Lower lobe of right lung (tissue), 2 donors: ENCODE measurements at places on chromosomes 7 and 10.

- DNase-seq, result no peak
Measured at GRCh38 chr10:90967865-90968264, 47.0 kb upstream of the ANKRD1 start.

DNA sequence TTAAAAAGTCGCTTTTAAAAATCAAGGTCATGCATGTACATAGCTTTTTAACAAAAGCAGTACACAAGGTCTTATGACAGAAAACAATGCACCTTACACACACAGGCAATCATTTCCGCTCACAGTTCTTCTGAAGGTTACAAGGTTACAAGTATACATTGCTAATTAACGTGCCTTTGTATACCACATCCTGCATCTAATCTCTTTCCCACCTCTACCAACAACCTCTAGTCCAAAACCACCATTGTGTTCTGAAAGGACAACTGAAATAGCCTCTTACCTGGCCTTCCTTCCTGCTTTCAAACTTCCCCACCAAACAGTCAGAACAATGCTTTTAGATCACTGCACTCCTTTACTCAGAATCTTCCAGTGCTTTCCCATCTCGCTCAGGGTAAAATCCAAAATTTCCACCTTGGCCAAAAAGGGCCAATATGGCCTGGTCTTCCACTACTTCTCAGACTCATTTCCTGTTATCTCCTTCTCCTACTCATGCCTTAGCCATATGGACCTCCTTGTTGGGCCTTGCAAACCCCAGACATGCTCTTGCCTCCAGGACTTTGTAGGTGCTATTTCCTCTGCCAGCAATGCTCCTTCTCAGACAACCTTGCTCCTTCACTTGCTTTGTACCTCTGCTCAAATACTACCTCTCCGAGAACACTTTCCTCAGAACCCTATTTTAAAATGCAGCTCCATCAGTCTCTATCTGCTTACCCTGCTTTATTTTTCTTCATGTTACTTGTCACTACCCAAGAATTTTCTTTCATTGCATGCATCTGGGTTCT is 205.4 kb downstream of the DNAJC1 start:
- no peak for DNase-seq

- DNase-seq, result no peak
Measured at GRCh38 chr7:121914676-121915279, 41.8 kb downstream of the PTPRZ1 start.

- peak; percentile 61 for DNase-seq
Measured at GRCh38 chr10:4514445-4515108, 311.4 kb upstream of the AKR1E2 start.

- DNase-seq, result no peak
Measured at GRCh38 chr10:28763471-28764170, 86.3 kb downstream of the BAMBI start.

GRCh38 chr10:50618624-50619023 is 5.1 kb downstream of the SGMS1 start:
- no peak for DNase-seq

DNA sequence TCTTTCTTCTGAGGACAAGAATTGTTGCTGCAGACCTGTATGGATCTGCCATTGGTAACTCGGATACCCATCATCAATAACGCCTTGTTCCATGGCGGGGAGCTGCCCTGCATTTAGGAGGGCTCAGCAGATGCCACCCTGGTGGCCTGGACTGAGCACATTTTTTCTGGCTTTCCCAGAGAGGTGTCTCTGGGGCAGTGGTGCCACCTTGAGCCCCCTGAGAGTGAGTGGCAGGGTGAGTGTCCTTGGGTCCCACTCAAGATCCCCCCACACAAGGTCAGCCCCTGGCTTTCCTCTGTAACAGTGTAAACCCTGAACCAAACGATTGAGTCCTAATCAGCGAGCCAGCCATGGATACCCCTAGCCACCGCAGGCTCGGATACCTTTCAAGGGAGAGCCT is 258.6 kb downstream of the GLRX3 start:
- no peak for DNase-seq

- no peak for DNase-seq
Measured at GRCh38 chr7:44889086-44889781, 3.9 kb upstream of the PURB start.

- no peak for DNase-seq
Measured at GRCh38 chr7:154985230-154985629, 17.7 kb downstream of the PAXIP1 start.

GRCh38 chr10:42988517-42989395 is 88.1 kb upstream of the RET start:
- DNase-seq, result peak; percentile 77

DNA sequence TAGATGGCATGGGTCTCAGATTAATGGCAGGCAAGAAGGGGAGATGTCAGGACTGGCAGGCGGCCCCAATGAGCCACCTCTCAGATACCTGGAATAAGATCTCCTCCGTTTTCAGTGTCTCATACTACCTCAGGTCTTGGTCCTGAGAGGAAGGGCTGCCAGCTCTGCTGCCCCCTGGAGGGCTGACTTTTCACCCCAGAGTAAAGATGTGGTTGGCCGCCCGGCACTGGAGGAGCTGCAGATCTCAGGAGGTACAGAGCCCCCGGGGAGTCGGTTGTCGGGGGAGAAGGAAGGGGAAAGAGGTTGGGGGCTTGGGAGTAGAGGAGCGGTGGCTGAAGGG is 642 bp upstream of the COL13A1 start:
- peak; percentile 57 for DNase-seq

DNA sequence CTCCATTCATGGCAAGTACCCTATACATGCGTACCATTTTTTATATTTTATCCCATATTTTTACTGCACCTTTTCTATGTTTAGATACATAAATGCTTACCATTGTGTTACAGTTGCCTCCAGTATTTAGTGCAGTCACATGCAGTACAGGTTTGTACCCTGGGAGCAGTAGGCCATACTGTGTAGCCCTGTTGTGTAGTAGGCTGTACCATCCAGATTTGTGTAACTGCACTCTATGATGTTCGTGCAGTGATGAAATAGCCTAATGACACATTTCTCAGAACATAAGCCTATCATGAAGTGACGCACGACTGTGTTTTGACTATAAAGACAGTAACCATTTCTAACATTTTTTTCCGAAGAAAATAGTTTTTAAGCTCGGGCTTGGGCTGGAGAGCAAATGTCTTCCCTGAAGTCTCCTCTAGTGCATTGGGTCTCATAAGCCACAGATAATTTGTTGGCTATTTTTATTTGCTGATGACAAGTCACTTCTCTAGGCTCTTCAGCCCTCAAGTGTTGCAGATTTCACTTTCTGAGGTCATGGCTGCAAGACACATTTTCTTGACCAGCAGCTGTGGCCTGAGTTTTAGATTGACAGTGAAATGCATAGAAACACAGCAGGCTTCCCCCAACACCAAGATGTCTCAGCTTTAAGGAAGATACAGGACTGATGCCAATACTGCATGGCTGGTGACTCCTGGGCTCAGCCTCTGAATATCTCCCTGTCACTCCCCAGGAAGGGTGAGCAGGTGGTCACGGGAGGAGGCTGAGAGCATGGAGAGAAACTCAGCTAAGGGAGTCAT is 26.9 kb downstream of the EPDR1 start:
- no peak for DNase-seq

DNA sequence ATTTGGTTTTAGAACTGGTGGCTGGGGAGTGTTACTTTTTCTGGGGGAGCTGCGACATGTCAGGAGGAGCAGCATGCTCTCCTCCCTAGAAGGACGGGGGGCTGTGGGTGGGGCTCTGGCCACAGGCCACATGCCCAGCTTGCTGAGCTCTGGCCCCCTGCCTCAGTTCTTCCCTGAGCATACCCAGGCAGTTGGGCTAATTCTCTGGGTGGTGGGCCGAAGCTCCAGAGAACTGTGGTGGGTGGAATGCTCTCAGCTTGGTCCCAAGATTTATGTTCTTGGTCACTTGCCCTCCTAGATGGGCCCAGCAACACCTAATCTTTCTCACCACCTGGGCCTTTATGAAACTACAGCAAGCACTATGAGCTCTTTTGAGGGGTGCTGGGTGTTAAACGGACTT is 5.1 kb upstream of the ZNF775 start:
- DNase-seq, result no peak

GRCh38 chr7:14071045-14071444 is 81.6 kb upstream of the ETV1 start:
- DNase-seq, result no peak

DNA sequence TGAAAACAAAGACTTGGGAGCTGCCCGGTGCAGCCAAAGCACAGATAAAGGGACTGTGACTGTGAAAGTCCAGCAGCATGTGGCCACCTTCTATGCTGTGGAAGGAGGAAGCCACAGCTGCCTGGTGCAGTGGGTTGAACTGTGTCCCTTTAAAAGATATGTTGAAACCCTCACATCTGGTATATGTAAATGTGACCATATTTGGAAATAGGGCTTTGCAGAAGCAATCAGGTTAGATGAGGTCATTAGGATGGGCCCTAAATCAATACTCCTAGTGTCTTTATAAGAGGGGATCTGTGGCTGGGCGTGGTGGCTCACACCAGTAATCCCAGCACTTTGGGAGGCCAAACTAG is 136.9 kb downstream of the GLI3 start:
- no peak for DNase-seq

DNA sequence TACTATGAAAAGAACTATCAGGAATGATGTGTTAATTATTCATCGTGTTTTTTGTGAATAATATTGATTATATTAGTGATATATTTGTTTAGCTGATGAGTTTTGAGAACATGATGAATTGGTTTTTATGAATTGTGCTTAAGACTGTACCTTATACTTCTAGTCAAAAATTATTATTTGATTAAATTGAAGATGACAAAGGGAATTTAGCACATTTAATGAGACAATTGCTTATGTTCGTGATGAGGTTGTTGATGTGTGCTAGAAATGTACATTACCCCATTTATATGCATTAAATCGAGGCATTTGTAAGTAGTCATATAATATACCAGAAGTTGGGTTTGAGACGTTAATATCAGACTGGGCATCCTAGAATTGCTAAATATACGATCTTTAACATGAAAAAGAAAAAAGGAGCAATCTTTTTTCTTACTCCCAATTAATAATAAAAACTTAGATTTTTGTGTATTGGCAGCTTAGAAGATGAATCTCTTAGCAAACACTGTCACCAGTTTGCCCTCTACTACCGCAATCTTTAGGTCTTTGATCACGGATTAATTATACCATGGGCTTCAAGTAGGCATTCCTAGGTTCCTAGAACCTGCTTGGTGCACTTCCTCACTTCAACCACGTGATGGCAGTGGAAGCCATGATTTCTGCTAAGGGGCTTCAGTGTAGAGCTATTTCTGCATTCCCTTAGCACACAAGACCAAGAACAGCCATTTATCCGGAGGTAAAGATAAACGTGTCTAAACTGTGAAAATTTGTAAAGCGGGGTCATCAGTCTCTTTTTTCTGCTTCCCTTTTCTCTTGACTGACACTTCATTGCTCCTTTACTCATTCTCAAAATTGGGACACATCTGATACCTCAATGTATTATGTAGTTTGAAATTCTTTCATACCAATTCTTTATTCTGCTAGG is 1.6 kb downstream of the KLHDC10 start:
- DNase-seq, result no peak

GRCh38 chr10:86389441-86390193 is 23.0 kb upstream of the GRID1 start:
- DNase-seq, result no peak

DNA sequence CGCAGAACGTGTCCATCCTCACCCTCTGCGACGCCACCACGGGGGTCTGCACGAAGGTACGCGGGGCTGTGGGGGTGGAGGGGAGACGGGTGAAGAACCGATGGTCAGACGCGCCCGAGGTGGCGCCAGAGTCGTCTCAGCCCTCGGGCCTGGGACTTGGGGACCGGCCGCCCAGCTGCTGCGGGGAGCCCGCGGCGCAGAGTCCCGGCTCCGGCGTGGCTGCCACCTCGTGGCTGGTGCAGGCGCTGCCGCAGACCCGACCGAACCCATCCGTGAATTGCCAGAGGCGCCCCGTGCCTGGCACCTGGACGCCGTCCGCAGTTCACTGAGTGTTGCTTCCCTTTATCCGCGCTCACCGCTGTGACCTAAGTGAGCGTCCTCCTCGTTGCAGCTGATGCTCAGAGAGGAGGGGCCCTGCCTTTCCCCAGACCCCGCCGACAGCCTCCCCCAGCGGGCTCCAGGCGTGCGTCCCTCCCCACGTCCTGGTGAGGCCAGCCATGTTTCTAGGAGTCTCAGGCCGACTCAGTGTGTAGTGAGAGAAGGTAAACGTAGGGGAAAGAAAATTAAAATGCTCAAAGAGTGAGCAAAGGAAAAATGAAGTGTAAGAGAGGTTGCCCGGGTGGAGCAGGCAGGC is 208.7 kb downstream of the PAXIP1 start:
- no peak for DNase-seq

DNA sequence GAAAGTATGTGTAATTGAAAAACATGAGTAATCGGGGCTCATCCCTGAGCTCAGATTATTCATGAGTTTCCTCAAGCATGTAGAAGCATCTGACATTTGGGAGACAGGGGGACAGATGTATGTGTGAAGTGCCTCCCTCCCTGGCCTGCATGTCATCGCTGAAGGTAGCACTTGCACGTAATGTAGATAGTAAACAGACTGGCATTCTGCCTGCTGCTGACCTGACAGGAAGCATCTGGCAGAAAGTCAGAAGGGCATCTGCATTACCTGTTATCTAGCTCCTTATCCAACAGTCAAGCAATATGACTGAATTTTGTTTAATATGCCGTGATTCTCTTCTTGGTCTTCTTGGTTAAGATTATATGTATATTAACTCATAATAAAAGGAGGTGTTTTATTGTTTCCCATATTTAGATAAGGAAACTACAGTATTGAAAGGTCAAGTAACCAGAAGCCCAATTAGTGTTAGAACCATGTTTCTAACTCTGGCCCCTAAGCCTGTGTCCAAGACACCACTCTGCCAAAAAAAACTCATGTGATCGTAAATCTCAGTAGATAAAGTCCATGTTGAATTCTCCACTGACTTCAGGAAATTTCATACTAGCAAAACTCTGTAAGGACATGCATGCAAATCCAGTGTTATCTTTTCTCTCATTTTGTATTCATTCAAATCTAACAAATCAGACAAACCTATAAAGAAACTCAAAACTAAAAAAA is 918.1 kb upstream of the MBL2 start:
- no peak for DNase-seq

DNA sequence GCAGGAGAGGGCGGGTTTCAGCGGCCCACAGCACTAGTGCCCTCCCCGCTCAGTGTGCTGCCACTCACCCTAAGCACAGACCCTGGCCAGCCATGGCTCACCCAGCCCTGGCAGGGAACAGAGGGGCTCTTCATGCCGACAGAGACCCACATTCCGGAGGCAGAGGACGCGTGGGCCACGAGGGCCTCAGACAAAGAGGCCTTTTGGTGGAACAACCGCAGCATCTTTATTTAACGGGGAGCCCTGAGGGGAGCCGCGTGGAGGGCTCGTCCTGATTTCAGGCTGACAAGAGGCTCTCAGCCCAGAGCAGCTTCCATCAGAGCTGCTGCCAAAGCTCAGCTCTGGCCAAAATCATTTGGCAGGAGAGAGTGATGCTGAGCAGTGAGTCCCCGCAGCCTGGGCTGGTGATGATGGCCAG is 127.8 kb downstream of the SH3PXD2A start:
- DNase-seq, result no peak
